ENCODE measurements at places on chromosomes 12 and 14. TPM values are rescaled to one million over a fixed set of nuclear protein-coding genes. Genes with fewer than 3 reads are reported as not detected.

The SDS gene
- total RNA-seq, result 0.69 TPM

The SLC41A2 gene
- total RNA-seq, result 143 TPM

The DUSP16 gene
- total RNA-seq, result 15.5 TPM

The PPP1R36 gene
- 1.2 TPM for total RNA-seq

All from diencephalon (tissue), 1 donor.